ENCODE measurements at places on chromosomes 13 and 19. TPM values are rescaled to one million over a fixed set of nuclear protein-coding genes. Genes with fewer than 3 reads are reported as not detected.
A peak's percentile ranks its signal among the peaks of the same experiment; 100 is the strongest.

- DNase-seq: no peak
Measured at GRCh38 chr19:43561139-43561970, 14.0 kb downstream of the XRCC1 start.

The HRC gene
- total RNA-seq: not detected

GRCh38 chr13:40409278-40409677 is 257.2 kb downstream of the FOXO1 start:
- DNase-seq: no peak

DNA sequence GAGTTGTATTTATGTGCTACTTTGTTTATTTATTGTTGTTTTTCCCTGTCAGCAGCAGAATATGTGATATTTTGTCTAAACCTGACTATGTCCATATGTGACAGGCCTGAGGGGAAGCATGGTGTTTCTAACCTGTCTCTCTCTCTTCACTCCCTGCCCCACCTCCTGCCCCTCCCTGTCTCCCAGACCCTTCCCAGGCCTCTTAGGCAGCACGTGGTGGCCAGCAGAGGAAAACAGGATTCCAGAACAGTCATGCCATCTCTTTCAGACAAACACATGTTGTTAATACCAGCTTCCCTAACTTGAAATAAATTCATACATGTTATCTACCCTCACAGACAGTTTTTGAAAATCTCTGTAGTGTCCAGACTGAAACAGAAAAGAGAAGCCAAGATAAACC is 31.0 kb upstream of the ATP11A start:
- no peak for DNase-seq

The TTC9B gene
- 0.73 TPM for total RNA-seq

DNA sequence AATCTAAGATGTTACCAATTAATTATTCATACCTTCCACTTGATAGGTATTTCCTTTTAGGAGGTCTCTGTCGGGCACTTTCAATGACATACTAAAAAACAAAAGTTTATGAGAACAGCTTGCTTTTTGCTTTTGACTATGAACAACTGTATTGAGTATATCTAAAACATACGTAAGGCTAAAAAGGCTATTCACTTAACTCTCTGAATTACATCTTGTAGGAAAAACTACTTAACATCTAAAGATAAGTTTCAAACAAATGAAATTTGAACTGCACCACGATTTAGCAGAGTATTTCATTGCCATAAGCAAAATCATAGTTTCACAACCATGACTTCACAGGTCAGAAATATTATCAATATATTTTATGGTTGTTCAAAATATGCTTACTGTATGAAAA is 11.6 kb downstream of the SUPT20H start:
- no peak for DNase-seq

- no peak for DNase-seq
Measured at GRCh38 chr19:11174336-11174735, 18.8 kb upstream of the SPC24 start.

GRCh38 chr13:76620036-76620435 is 266.2 kb downstream of the KCTD12 start:
- DNase-seq: peak; percentile 33

DNA sequence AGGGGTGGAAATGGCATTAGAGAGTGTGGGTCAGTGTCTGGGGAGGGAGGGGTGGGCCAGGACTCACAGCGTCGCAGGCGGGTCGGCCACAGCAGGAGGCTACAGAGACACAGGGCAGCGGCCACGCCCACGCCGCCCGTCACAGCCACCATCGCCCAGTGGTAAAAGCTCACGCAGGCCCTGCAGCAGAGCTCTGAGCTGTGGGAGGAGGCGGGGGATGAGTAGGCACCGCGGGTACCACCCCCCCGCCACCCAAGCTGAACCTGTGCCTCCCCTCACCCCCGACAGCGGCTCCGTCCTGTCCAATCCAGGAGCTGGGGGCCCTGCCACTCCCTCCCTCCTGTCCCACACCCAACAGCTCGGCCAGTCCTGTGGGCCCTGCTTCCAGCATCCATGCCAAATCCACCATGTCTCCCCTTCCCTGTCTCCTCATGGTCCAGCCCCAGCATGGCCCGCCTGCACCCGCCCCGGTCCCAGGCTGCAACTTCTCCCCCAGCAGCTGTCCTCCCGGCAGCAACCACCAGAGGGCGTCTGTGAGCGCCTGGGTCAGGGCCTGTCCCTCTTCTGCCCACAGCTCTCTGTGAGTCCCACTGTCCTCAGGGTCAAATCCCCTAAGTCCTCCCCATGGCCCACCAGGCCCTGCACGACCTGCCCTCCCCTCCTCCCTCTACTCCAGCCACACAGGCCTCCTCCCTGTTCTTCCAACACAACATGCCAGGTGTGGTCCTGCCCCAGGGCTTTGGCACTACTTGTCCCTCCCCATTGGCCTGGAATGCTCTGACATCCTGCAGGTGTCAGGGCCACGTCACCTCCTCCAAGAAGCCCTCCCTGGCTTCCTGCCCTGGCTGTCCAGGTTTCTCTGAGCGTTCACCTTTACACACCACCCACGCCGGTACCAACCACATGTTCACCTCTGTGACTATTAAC is 6.0 kb downstream of the TEKTIP1 start:
- peak; percentile 65 for DNase-seq

DNA sequence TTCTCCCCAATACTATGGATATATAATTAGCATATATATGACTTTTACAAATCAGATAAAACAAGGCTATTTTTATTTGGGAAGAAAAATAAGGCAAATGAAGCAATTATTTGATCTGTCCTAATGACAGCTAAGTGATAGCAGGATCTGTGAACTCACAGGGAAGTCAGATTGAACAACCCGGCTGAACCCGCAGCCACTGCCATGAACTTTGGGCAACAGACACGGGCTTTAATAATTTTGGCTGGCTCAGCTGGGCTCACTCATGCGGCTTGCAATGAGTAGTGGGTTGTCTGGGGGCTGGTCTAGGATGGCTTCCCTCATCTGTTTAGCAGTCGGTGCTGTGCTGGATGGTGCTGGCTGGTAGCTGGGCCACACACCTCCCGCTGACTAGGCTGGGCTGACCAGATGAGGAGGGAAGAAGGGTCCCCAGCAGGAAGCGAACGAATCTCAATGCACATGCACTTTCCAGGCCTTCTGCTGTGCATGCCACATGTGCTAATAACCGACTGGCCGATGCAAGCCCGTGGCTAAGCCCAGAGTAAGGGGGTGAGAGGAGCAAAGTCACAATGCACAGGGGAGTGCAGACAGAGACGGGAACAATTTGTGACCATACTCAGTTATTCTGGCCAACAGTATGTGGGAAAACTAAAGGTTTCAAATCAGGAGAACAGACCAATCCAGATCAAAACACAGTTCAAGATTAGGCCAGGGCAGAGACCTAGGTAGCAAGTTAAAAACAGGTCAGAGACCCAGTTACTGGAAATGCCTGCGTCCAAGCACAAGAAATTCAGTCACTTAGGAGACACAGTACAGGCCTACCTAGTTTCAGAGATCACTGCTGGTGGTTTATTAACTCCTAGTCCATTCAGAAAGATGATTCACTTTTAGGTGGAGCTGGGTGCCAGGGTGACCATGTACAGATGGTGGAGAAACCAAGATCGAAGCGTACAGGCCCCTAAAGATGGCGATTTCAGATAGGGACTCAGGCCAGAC is 22.3 kb downstream of the CRYL1 start:
- no peak for DNase-seq

- DNase-seq: no peak
Measured at GRCh38 chr13:34310539-34310938, 492.6 kb downstream of the RFC3 start.

DNA sequence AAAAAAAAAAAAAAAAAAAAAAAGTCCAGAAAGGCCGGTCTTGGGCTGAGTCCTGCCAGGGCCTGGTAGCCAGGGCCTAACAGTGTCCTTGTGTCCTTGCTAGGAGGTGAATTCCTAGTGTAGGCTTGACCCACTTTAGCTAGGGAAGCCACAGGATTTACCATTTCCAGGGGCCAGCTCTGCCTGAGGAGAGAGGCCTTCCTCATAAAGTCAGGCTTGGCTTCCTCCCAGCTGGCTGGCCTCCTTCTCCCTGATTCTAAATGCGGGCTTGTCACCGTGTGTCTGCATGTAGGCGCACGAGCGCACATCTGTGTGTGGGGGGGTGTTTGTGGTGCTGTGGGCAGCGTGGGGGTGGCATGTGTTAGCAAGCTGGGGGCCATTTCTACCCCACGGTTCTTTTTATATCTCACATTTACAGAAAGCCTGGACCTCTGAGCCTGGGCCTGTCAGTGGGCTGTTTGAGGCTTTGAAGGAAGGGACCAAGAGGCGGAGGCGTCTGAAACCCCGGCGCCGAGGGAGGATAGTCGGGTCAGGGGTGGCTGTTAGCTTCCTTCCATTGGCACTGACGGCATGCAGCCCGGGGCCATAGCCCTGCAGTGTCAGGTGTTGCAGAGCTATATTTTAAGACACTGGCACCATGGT is 31.7 kb downstream of the IER2 start:
- DNase-seq: no peak

The UBE2L5 gene
- not detected for total RNA-seq

The TRIM13 gene
- total RNA-seq: 27.2 TPM

The EFNB2 gene
- total RNA-seq: 22.4 TPM

The PGLYRP2 gene
- not detected for total RNA-seq

GRCh38 chr19:45294291-45295029 is 28.2 kb downstream of the CKM start:
- DNase-seq: no peak

DNA sequence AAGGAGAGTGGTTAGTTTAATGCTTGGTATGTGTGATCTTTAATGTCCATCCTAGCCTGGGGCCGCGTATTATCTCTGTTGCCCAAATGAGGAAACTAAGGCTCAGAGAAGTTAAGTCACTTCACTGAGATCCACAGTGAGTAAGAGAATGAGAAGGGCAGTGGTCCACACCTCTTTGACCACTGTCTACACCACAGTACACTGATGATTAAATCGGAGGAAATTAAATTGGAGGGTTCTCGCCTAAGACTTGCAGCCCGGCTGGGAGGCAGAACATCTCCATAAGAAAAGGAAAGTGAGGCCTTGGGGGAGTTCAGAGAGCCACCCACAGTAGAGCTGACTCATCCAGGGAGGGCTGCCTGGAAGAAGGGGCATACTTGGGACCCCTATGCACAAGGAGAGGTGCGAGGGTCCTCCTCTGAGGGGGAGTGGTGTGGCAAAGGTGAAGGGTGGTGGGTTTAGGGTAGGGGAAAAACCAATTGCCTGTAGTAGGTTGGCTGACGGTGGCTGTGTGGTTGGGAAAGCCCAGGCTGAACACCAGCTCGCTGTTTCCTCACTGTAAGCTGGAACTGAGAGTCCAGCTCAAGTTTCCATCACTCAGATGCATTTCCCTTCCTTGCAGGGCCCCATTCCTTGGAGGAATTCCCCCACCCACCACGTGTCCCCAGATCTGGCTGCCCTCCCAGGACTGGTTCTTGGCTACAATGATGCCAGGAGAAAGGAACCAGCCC is 15.0 kb upstream of the DHRS12 start:
- DNase-seq: peak; percentile 19

DNA sequence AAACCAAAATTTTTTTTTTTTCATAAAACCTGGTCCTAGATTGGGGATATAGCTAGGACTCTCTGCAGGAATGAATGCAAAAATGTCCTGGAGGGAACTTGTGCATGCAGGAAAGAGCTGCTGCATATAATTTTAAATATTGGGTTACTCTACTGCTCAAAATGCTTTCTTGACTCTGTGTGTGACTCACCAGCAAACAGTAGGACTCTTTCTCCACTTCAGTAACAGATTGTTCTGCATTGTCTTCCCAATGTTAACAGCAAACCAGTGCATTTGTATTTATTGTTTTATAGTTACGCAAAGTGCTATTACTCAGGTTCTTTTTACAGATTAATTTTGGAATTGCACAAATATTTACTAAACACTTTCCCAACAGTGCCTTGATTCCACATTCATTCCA is 163.7 kb upstream of the KL start:
- no peak for DNase-seq

DNA sequence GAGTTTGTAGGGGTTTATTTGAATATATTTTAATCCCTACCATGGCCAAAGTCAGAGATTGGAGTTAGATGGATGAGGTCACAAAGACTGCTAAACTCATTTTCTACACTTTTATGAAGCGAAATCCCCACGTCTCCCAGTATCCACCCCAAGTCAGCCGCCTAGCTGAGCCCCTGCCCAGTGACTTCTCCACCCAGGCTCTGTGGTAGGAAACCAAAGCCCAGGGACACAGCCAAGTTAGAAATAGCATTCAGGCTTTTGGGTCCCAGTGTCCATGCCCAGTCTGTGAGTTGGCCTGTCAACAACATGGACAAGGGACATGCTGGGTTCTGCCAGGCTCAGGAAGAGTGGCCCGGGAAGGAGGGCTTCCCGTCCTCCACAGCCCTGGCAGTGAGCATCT is 474.0 kb downstream of the FOXO1 start:
- no peak for DNase-seq

DNA sequence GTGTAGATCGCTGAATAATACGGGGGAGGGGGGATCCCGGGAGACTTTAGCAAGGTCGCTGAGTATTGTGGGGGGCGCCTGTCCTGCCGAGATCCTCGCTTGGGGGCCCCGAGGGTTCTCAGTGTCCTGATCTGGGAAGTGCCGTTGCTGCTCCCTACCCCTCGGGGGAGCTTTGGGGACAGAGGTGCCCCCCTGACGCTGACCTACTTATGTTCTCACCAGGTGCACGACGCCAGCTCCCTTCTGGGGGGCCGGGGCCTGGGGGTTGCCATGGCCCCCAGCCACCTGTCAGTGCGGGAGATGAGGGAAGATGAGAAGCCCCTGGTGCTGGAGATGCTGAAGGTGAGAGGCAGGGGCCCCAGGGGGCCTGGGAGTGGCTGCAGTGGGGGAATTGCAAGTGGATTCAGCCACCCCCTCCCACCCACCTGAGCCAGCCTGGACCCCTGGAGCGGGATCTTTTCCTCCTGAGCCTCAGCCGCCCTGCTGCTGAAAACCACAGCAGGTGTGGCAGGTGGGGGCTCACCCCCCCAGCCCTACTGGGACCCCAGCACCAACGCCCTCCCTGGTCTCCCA is 537 bp downstream of the NAT14 start:
- DNase-seq: no peak

GRCh38 chr19:50717891-50718254 is 1.7 kb downstream of the SHANK1 start:
- DNase-seq: no peak

The CPT1C gene
- 0.84 TPM for total RNA-seq

DNA sequence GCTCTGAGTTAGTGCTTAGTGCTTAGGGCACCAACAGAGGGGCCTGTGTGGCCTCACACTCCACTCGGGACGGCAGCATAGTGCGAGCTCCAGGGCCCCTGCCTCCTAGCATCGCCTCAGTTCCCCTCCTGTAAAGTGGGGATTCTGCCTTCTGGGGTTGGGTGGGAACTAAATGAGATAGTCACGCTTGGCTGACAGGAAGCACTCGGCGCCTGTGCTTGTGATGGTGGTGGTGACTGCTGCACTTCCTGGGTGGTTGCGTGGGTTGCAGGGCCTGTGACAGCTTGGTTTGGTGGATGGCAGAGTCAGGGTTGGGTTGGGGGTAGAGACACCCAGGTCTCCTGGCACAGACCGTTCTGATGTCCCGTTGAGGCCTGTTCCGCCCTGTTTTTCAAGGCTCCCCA is 7.7 kb downstream of the PLEKHF1 start:
- no peak for DNase-seq

DNA sequence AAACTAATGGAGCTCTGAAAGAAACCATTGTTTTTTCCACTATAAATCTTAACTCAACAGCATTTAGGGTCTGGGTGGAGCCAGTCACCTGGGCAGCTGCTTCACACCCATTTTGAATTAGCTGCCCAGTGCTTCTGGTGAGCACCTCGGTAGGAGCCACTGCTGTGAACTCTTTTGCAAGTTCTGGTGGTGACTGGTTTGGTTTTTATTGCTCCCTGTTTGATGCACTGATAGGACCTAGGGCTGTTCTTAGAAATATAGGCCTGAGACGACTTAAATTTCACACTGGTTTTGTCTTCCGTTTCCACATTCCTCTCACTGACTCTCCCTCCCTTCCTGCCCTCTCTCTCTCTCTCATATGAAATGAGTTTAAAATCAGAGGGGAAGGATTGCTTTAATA is 103.9 kb downstream of the GGACT start:
- DNase-seq: no peak

Data from HT1080 (cell line).